ENCODE measurements at places on chromosomes 2 and 18.

DNA sequence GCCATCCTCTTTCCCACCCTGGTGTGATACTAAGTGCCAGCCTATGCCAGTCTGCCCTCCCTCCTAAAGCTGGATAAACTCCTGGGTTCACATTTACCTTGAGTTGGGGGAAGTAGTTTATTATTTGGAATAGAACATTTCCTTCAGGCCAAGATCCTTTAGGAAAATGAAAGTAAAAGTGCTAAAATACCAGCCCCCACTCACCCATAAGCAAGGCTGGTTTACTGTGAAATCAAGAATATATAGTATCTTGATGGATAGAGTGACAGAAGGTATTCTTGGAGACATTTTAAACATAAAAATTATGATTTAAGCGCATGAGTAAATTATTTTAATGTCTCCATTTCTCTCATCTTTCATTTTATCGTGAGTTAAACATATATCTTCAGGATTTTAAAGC, 27.1 kb downstream of the ZNF532 start:
- no peak for DNase-seq

DNA sequence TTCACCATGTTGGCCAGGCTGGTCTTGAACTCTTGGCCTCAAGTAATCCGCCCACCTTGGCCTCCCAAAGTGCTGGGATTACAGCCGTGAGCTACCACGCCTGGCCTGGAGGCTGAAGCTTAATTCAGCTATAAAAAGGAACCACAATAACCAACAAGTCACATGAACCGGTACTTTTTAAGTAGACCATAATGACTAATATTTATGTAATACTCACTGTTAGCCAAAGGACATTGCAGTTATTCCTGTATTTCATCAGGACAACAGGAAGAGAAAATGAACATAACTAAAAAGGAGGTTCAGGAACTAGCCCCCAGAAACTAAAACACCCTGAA, 49.0 kb upstream of the TMEM87B start:
- no peak for DNase-seq

GRCh38 chr2:61662990-61663389, 124.8 kb upstream of the XPO1 start:
- no peak for DNase-seq

DNA sequence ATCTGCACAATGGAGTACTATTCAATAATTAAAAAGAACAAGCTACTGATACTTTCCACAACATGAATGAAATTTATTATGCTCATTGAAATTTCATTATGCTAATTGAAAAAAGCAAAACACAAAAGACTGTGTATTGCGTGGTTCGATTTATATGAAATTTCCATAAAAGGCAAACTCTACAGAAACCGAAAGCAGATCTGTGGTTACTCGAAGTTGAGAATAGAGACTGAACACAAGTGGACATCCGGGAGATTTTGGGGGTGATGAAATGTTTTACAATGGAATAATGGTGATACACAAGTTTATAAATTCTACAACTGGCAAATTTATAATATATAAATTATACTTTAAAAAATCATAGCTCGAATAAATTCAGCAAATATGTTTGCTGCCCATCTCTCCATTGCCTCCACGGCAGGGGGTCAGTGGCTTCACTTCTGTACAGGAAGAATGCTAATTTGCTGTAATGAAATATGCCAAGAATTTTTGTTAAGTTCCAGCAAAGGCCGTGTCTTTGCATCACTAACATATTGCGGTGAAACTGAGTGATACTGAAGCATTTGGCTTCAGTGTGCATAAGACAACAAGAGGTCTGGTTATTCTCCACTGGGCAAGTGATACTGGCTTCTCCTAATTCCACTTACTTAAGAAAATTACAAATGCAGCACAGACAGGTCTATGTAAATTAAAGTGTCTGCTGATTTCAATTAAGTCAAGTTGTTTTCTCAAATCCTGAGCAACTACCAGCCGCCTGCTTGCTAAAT, 96.7 kb downstream of the TMEM163 start:
- no peak for DNase-seq

GRCh38 chr18:39841482-39842365, 2113.3 kb upstream of the PIK3C3 start:
- peak; percentile 21 for DNase-seq

Measured in lower leg skin (tissue), 4 donors.